ENCODE measurements at places on chromosomes 1 and 21.

DNA sequence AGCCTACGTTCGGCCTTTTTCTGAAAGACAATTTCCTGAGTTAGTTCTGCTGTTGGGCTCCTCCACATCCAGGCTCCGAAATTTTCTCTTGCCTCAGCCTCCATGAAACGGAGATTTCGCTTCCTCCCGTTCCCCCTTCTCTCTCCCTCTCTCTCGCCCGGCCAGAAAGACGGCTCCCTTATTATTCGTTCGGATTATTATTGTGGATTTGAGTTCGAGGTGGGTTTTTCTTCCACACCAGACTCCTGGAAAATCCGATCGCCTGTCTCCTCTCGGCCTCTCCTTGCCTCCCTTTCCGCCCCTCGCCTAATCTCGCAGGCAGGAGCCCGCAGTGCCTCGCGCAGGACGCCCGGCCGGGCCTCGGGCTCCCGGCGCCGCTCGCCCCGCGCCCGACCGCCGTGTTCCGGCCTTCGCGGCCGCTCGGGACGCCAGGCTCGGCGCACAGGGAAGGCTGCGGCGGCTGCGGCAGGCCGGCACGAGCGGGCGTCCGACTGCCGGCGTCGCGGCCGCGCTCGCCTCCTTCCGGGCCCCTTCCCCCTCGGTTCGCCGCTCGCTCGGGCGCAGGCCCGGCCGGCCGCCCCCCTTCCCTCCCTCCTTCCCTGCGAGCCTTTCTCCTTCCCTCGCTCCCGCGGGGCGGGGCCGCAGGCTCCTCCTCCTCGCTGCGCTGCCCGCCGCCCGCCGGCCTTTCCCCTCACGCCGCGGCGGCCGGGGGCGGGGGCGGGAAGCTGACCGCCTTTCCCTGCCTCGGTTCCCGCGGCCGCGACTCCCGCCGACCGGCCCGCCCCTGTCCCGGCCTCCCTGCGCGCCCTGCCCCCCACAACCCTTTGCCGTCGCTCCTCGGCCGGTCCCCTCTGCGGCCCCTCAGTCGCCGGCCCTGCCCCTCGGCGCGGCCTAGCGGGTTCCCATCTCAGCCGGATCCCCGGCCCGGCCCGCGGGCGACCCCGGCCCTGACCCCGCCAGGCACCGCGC lies at the start of gene ARHGEF11:
Gene ARHGEF11, minus strand, starts transcription at position 493 of the 969 bp plus-strand sequence. CDS start 1,412 bp downstream, outside the sequence.
- DNase-seq, result peak; percentile 16

GRCh38 chr1:212512816-212513559 lies 80.3 kb downstream of the NENF start:
- DNase-seq, result no peak

- no peak for DNase-seq
Observed at GRCh38 chr21:21439761-21440160, 441.6 kb downstream of the NCAM2 start.

GRCh38 chr1:76343356-76343755 lies 268.8 kb downstream of the ST6GALNAC3 start:
- DNase-seq, result no peak

DNA sequence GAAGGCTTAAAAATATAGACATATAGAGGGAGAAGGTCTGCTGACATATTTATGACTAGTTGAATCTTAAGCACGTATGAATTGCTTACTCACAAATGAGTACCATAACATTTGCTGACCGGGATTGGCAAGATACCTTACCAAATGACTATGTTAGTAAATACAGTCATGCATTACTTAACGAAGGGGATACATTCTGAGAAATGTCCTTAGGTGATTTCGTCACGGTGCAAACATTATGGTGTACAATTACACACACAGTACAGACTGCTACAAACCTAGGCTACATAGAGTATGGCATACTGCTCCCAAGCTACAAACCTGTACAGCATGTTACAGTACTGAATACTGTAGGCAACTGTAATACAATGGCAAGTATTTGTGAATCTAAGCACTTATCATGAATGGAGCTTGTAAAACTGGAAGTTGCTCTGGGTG lies 19.4 kb upstream of the UBE2U start:
- no peak for DNase-seq

- DNase-seq, result peak; percentile 36
Observed at GRCh38 chr1:19010995-19011844, 54.7 kb upstream of the IFFO2 start.

DNA sequence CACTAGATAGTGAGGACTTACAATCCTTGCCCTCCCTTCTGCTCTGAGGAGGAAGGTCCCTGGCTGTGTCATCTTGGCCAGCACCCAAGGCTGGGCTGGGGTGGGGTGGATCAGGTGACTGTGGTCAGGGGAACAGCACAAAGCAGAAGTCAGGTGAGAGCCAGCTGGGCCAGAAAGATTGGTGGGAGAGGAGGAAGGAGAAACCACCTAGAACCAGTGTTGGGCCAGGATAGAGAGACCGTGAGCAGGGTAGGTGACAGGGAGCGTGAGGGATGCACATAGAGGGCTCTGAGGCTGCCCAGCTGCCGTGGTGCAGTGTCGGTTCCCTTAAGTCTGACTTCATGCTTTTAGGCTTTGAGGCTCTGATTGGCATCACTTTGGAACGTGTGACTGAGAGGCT lies 22.7 kb downstream of the NCF2 start:
- DNase-seq, result no peak

DNA sequence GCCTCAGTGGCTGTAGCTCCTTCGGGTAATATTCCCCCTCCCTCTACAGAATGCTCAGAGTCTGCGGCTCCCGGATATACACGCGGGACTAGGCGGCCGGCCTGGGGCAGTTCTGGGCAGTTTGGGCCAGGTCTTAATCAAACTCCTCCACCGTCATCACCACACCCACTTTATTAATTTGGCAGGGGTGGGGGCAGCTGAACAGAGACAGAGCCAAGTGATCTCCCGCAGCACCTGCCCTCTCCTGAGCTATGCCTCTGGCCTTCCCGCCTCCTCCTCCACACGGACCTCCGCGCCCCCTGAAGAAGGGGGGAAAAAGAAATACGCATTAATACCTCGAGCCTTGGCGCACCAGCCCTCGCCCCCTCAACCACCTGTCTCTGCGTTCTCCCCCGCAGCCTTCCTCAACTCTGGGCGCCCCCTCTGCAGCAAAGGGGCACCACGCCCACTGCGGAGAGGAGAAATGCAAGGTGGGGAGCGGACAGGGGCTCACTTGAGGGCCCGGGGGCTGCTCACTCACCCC lies 42.6 kb downstream of the CD34 start:
- peak; percentile 54 for DNase-seq

DNA sequence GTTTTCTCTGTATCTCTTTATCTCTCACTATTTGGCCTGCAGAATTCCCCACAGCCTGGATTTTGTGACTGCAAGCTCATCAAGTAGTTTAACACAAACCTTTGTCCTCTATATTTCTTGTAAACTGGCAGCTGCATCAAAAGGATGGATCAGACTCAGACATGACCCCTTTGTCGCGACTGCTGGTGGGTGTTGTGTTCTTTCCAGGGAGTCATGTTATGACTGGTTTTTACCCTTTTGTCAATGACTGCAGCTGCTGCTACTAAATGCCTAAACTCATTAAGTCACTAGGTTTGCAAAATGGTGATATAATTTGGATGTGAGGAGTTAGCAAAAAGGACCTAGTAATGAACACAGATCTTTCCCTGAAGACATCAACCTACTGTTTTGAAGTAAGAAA lies 10.2 kb upstream of the TOMM20 start:
- no peak for DNase-seq
